Lung microvascular endothelial cell (primary cell): ENCODE measurements at places on chromosomes 2 and 18. TPM values are rescaled to one million over a fixed set of nuclear protein-coding genes. Genes with fewer than 3 reads are reported as not detected.
A peak's percentile ranks its signal among the peaks of the same experiment; 100 is the strongest.

DNA sequence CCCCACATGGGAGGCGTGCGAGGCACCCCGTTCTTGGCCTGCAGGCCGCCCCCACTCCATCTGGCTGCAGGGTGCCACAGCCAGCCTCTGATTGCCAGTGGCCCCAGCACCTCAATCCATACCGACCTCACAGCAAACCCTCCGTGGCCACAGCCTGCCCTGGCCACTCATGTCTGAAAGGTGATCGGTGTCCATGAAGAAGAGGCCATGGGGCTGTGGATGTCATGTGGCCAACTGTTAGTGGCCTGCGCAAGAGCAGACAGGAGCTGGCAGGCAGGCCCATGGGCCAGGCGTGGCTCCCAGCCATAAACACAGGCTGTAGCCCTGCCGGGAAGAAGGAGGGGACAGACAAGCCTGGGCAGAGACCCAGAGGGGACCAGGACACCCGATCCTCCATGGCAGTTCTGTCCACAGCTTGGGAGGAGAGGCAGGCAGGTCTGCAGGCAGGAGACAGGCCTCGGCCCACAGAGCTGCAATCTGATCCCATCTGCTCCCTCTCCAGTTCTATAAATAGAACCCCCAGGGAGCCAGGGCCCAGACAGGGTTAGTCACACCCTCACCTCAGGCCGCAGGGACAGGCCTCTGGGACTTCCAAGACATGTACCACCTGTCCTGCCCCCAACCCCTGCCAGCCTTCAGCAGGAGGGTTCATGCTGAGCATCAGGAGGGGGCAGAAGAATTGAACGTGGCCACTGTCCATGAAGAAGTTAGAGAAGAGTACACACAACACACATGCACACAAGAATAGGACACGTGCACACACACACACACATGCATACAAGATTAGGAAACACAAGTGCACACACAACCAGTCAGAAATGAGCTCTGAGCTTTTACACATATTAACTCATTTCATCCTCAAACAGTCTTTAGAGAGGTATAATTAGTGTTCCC lies 16.9 kb downstream of the STEAP3 start:
- peak; percentile 56 for DNase-seq

- no peak for DNase-seq
These were observed 6.8 kb downstream of the CYB5A start for GRCh38 chr18:74284980-74285355.

DNA sequence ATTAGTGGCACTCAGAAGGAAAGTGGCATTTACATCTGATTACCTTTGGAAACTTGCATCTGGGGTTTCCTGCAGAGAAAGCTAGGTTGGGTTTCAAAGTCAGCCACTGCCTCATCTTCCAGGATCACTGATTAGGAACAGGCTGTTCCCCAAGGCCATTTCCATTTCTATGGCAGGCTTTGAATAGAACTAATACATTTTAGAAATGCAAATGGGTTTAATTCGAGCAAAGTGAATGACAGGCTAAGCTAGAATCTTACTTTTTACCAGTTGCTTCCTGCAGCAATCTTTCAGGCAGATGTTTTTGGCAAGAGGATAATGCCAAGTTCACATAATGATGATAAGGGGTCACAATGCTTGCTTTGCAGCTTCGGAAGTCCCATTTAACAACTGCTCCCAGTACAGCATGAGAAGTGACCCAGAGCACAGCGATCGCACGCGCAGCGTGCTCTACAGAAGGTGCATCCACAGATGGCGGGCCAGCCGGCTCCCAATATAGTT lies 336.7 kb downstream of the LPIN1 start:
- DNase-seq: no peak

DNA sequence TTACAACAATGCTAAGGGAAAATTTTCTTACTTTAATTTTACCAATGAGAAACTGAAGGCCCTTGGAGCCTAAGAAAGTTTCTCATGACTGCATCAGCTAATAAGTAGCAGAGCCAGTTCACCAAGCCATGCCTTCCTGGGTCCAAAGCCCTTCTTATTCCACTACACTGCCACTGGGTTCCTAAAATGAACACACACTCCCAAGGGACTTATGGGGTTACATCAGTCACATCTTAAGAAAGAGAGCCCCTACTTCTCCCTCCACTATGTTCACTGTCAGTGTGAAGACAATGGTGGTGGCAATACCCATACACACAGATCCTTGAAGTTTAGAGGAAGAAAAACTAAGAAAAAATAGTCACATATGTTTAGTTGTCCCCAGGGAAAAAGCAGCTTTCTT lies 20.6 kb downstream of the MBD2 start:
- DNase-seq: no peak

GRCh38 chr18:35816003-35816402 lies 156.5 kb upstream of the RMP24 start:
- DNase-seq: no peak

Gene CFAP53
- 0.20 and 0.22 TPM in 2 replicates for total RNA-seq
